ENCODE measurements at places on chromosomes 13 and 19.

DNA sequence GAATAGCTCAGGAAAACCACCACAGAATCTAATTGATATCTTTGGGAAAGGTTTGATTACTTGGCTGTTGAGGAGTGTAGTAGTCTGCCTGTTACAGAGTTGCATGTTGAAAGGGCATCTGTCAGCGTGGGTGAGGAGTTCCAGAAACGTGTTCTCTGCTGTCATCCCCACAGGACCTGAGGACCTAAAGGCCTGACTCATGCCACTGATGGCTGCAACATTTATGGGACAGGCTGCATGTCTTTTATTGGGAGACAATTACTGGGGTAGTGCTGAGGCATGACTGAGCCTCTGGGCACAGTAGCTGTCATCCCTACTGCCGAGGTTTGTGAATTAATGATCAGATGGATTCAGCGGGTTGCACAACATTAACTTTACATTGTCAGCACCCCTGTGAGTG lies 525.9 kb downstream of the GPC6 start:
- DNase-seq = no peak

DNA sequence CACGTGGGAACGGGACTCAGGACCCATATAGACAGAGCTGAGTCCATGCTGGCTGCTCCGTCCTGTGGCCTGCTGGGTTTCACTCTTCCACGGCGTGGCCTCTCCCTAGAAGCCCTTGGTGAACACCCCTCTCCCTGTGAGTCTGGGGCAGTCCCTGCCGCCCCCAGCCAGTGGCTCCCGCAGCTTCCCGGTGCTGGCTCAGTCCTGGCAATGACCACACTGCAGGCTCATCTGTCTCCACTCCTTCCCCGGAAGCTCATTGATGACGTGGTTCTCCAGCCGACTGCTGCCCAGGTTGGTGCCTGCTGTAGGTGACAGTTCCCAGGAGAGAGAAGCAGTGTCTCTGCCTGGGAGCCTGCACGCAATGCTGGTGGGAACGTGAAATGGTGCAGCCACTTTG lies 2.1 kb upstream of the TEX29 start:
- DNase-seq = no peak

- no peak for DNase-seq
Observed at GRCh38 chr19:18284712-18285360, 3.4 kb upstream of the JUND start.

DNA sequence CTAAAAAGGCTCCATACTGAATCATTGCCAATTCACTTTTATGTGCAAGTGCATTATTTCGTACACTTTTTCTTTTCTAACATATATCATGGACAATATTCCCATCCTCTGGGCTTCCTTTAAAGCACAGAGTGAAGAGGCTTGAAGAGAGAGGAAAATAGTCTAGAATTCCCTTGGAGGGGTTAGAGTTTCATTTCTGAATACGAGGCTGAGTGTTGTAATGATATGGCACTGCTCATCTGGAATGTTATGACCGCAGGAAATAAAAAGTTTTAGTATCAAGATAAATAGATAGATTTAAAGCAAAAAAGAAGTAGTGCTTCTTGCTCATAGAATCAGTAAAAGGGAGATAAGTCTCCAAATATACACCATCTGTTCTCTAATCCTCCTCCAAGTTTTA lies 412.3 kb upstream of the SLITRK1 start:
- DNase-seq = no peak

DNA sequence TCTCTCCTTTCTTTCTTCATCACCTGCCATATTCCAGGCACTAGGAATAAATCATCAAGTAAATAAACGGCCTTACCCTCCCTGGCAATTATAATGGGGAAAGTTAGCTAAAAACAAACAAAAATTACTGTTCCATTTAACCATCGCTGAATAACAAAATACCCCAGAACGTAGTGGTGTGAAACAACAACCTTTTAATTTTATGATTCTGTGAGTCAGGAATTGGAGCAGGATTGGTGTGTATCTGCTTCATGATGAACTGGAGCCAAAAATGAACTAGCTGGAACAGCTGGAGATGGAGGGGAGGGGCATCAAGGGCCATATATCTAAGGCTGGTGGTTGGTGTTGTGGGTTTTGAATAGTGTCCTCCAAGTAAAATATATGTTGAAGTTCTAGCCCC lies 3.7 kb upstream of the CADM4 start:
- DNase-seq = no peak

DNA sequence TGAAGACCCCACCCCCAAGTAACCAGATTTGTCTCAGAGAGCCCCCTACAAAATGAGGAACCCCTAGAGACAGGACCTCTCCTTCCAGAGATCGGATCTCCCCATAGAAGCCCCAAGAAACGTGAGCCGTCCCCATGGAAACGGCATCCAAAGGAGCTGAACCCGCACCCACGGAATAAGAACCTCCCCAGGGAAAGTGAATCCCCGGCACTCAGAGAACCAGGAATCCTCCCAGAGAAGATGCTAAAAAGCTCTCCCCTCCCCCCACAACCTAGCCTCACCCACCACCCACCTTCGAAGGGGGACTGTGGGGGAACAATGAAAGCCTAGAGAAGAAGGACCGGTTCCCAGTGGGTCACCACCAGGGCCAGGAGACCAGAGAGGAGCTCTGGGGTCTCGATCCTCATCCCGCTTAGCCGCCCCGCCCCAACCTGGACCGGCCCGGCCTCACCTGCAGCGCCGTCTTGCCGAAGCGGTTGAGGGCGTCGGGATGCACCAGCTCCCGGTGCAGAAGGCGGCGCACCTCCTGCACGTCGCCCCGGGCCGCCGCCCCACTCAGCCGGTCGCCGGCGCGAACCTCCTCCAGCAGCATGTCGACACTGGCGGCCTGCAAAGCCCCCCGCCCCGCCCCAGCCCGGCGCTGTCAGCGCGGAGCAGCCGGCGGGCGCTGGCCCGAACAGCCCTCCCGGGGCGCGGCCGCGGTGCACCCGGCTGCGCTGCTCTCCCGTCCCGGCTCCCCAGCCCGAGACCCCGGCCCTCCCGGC lies 535 bp downstream of the CDKN2D start:
- peak; percentile 59 for DNase-seq

- DNase-seq = no peak
Observed at GRCh38 chr19:56917529-56917928, 77.0 kb upstream of the PEG3 start.

DNA sequence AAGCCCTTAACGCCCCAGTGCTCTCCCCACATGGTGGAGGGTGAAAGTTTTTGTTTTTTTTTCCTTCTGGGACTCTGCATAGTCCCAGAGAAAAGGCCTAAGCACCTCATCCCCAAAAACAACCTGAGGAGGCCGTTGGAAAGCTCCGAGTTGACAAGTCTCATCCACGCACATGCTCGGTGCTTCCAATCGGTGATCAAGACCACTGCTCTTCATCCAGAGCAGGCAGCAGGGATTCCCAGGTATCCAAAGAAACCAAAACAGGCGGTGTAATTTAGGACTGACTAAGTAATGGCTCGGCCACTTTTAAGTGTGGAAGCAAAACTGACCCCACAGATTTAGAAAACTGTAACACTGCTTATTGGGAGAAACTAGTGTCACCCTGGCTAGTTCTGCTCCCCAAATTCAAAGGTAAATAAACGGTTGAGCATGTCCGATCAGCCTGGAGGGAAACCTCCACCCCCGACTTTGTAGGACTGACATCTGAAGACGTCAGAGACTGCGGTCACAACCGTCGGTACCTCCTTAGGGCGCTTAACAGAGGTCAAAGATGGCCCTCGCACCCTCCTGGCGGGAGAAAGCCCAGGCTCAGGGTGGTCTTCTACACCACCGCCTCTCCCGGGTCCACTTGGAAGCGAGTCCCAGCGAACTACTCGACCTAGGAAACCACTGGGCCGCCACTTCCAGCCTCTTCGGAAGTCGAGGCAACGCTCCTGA lies 997 bp upstream of the ZNF446 start:
- no peak for DNase-seq

DNA sequence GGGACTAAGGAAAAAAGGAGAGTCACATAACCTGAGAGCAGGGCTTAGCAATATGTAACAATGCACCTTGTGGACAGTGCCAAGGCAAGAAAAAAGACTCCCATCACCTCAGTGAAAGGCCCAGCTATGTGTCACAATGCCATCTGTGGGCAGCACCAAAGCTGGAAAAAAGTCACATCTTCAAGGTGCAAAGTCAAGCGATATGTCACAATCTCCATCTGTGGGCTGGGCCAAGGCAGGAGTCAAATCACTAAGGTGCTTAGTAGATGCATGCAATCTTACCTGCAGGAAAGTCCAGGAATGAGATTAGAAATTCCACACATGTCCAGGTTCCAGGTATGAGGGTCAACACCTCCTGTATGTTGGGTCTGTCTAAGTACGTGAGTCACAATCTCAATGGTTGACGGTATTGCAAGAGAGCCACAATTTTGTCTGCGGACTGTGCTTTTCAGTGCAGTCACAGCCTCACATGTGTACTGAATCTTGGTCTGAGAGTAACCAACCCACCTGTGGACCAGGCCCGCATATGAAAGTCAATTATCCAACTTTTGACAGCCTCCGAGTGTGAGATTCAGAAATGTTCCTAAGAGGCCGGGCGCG lies 14.8 kb upstream of the ZNF43 start:
- DNase-seq = peak; percentile 10

- DNase-seq = no peak
Observed at GRCh38 chr19:30074096-30074495, 132.1 kb downstream of the URI1 start.

- no peak for DNase-seq
Observed at GRCh38 chr19:36526581-36526980, 1.5 kb downstream of the ZNF260 start.
